Fibroblast of skin of back (primary cell): ENCODE measurements at places on chromosomes 16 and 17.

- DNase-seq = peak; percentile 32
Observed at GRCh38 chr17:3603119-3603869, 5.9 kb downstream of the TRPV1 start.

GRCh38 chr16:46896314-46896968, 12.3 kb downstream of the GPT2 start:
- no peak for DNase-seq

DNA sequence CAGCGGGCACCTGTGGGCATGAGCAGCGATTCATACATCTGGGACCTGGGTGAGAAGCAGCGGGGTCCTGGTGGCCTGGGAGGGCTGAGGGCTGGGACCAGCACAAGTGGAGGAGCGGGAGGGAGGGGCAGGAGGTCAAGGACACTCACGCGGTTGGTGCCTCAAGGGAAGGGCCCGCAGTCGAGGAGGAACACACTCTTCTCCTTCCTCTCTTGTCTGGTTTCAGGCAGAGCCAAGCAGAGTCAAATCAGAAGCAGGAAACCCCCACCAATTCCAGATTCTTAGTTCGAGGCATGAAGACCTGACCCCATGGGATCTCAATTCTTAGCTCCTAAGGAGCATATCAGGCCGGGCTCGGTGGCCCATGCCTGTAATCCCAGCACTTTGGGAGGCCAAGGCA, 15.7 kb downstream of the DNAI2 start:
- DNase-seq = no peak

DNA sequence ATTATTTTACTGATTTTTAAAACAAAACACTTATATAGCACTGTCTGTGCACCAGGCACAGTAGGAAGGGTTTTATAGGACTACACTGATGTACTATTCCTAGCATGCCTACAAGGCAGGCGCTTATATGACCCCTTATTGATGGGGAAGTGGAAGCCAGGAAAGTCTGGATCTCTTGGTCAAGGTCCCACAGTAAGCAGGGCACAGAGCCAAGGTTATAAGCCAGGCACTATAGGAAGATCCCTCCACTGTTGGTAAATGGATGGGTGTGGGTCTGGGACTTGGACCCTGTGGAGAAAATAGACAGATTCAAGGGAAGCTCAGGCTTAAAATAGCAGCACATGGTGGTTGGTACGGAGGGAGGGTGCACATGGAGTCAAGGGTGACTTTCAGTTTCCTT, 59.1 kb upstream of the PLCG2 start:
- DNase-seq = no peak

- no peak for DNase-seq
Observed at GRCh38 chr16:72930396-72930795, 117.5 kb downstream of the ZFHX3 start.

DNA sequence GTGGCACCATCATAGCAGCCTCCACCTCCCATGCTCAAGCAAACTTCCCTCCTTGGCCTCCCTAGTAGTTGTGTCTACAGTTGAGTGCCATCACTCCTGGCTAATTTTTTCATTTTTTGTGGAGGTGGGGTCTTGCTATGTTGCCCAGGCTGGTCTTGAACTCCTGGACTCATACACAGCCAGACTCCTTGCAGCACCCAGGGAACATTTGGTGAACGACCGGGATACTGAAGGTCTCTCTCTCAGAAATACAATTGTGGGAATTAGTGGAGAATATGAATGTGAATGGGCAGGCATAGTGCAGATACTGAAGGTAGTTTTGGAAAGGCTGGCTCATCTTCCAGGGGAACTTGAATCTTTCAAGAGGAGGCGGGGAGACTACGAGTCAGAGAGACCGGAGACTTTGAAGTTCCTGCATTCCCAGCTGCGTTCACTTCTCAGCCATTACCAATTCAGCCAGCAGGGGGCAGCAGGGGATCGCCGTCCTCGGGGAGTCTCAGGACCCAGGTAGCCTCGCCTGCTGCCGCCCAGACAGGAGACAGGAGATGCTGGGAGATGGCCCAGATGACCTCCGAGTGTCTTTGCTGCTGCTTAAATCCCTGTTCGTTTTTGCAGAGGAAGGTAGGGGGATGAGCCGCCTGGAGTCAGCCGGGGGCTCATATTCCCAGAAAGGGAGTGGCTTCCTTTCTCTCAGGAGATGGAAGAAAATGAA, 68.6 kb downstream of the HAPSTR1 start:
- DNase-seq = peak; percentile 51
